ENCODE measurements at places on chromosomes 16 and 17.

GRCh38 chr16:64626776-64627175, 495.1 kb downstream of the CDH11 start:
- peak; percentile 17 for DNase-seq

DNA sequence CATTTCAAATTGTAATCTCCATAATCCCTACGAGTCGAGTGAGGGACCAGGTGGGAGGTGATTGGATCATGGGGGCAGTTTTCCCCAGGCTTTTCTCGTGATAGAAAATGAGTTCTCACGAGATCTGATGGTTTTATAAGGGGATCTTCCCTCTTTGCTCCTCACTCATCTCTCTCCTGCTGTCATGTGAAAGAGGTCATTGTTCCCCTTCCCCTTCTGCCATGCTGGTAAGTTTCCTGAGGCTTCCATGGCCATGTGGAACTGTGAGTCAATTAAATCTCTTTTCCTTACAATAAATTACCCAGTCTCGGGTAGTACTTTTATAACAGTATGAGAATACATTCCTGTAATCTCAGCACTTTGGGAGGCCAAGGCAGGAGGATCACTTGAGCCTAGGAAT, 76.7 kb upstream of the MARCHF10 start:
- no peak for DNase-seq

DNA sequence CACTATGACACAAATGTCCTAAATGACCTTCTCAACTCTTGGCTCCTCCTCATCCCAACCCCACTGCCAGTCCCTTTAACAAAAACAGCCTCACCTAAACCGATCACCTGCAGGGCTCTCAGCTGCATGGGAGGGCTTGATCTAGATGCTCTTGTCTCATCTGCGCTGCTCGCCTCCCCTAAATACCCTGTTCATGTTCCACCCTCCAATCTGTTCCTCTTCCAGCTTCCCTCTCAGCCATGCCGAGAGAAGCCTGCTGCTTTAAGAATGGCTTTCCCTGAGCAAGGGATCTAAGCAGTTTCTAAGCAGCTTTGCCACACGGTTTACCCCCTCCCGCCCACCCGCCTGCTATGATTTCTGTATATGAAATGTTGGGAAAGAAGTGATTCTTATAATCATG, 23.7 kb downstream of the PIPOX start:
- DNase-seq, result no peak

- no peak for DNase-seq
These were observed 69.1 kb upstream of the BRD7 start for GRCh38 chr16:50437769-50438437.

GRCh38 chr17:44623070-44623725, 33.1 kb upstream of the MEIOC start:
- DNase-seq, result peak; percentile 21

DNA sequence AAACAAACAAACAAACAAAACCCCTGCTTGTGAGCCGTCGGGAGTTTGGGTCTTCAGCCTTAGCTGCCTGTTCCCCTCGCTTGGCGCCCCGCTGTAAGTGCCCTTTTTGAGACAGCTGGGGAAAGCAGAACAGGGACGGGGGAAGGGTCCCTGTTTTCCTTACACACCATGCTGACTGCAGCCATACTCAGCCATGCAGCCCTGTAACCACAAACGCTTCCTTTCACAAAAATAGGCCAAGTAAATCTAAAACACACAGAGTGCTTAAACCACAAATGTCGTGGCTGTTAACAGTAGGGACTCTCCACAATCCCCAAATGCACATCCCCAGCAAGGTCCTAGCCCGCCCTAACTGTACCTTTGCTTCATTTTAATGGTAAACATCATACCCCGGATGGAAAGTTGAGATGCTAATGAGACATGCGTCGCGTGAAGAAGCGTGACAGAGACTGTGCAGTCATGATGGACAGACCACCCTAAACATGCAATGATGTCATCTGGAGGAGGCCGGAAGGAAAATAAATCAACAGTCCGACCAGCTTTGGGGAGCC, 129.9 kb downstream of the MGAT5B start:
- no peak for DNase-seq
